ENCODE measurements at places on chromosomes 16 and 17.

DNA sequence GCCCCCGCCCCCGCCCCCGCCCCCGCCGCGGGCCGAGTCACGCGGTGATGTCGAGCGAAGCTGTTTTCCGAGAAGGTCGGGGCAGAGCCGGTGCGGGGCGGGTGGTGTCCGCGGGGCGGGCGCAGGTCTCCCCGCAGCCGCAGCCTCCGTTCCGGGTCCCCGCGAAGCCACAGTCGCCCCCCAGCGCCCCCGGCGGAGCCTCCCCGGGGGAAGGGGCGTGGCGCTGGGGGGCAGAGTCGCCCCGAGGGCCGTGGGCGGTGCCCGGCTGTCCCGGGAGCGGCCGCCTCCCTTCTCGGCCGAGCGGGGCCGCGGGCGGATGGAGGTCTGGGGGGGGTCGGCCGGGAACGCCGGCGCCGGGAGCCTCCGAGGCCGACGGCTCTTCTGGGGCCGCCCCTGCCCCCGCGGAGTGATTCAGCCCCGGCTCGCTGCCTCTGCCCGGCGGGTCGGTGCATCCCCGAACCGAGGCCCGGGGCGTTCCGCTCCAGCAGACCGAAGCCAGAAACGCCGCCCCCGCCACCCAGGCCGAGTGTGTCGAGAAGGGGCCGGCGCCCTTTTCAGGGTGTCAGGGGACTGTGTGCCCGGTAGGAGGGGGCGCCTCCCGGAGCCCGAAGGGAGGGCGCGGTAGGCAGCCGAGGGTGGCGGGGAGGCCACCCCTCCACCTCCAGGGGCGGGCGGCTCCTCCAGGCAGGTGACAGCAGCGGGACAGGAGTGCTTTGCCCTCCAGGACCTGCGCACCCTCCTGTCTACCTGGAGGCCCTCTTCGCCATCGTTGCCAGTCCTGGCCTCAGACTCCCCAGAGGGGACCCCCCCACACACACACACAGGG lies 1.7 kb downstream of the METRNL start:
- H3K27ac ChIP-seq: peak overlapping the region; percentile 86
- H3K36me3 ChIP-seq: no peaks in the 10 kb centered on the region
- no peak for DNase-seq
- peak overlapping the region; percentile 56 for H3K4me3 ChIP-seq

DNA sequence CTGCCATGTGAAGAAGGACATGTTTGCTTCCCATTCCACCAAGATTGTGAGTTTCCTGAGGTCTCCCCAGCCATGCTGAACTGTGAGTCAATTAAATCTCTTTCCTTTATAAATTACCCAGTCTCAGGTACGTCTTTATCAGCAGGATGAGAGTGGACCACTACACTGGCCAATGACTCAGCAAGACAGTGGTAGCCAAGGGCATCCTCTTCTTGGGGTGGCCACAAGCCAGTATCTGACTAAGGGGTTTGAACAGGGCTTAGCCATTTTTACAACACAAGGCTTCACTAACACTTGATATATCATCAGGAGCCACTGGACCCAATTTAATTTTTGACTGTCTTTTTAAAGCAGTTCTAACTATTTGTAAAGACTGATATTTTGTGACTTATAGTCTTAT lies 21.1 kb upstream of the KRT24 start:
- H3K36me3 ChIP-seq: no peaks in the 10 kb centered on the region
- no peaks in the 10 kb centered on the region for H3K4me1 ChIP-seq
- no peak overlapping the region for H3K27ac ChIP-seq
- DNase-seq: no peak
- H3K27me3 ChIP-seq: no peaks in the 10 kb centered on the region
- no peak overlapping the region for H3K4me3 ChIP-seq

- no peak overlapping the region for H3K4me3 ChIP-seq
- H3K27ac ChIP-seq: no peak overlapping the region
- no peaks in the 10 kb centered on the region for H3K36me3 ChIP-seq
Observed at GRCh38 chr17:13989138-13989537, 80.2 kb upstream of the COX10 start.

DNA sequence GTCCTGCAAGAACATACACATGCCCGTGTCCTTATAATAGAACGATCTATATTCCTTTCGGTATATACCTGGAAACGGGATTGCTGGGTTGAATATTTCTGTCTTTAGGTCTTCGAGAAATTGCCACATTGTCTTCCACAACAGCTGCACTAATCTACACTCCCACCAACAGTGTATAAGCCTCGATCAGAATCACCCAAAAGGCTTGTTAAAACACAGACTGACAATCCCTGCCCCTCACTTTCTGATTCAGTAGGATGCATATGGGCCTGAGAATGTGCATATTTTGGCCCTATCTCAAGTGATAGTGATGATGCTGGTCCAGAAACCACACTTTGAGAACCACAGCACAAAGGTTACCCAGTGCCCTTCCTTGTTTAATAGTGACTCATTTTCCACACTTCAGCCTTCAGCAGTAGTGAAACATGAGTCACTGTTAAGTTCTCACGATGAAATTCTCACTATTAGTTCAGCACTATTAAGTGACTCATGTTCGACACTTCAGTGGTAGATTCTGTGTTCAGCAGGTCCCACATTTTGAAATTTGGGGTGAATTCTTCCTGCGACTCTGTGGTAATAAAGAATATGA lies 215.6 kb downstream of the GRIN2A start:
- DNase-seq: no peak
- H3K27ac ChIP-seq: no peak overlapping the region
- no peaks in the 10 kb centered on the region for H3K36me3 ChIP-seq
- H3K27me3 ChIP-seq: no peaks in the 10 kb centered on the region
- H3K4me1 ChIP-seq: no peaks in the 10 kb centered on the region

DNA sequence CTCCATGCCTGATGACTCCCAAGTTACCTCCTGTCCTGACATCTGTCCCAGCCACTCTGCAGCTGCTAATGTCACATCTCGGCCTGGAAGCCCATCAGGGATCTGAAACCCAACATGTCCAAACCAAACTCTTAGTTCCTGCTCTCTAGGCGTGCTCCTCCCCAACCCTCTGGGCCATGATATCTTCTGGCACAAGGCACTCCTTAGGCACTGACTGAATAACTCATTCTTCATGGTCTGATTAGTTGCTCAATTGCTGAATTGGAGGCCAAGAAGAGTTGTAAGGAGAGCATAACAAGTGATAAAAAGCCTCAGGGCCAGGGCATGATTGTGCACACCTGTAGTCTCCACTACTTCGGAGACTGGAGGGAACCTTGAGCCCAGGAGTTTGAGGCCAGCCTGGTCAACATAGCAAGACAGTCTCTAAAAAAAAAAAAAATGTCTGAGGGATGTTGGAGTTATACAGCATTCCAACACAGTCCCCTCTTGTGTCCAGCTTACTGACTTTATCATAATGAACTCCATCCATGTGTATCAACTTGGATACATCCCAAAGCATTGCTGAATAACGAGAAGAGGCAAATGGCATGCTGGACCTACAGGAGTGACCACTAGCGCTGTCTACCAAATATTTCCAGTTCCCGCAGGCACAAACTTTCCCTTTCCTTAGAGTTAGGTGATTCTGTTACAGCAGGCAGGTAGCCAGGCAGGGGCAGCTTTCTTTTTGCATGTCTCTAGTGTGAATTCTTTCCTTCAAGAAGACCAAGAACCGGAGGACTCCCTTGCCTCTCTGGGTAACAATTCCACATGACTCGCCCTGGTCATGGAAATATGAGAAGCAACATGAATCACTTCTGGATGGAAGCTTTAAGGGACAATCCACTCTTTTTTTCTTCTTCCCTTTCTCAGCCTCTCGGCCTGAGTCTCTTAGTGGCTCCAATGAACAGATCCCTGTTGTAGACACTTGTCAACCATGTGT lies 18.1 kb upstream of the SHCBP1 start:
- no peaks in the 10 kb centered on the region for H3K4me1 ChIP-seq
- H3K4me3 ChIP-seq: no peak overlapping the region
- H3K36me3 ChIP-seq: no peaks in the 10 kb centered on the region

- no peaks in the 10 kb centered on the region for H3K27me3 ChIP-seq
- no peak for DNase-seq
- no peaks in the 10 kb centered on the region for H3K36me3 ChIP-seq
- no peak overlapping the region for H3K4me3 ChIP-seq
- H3K4me1 ChIP-seq: peaks cover 15% of the 10 kb centered on the region
Observed at GRCh38 chr17:16473044-16474011, 18.7 kb downstream of the LRRC75A start.

- H3K27ac ChIP-seq: no peak overlapping the region
- H3K36me3 ChIP-seq: no peaks in the 10 kb centered on the region
- H3K4me3 ChIP-seq: no peak overlapping the region
- no peaks in the 10 kb centered on the region for H3K27me3 ChIP-seq
- no peak for DNase-seq
- H3K4me1 ChIP-seq: peaks cover 23% of the 10 kb centered on the region
Observed at GRCh38 chr17:61247439-61247838, 152.2 kb upstream of the TBX2 start.

GRCh38 chr17:31532081-31532480 lies 140.6 kb downstream of the RAB11FIP4 start:
- peaks cover 15% of the 10 kb centered on the region for H3K4me1 ChIP-seq
- no peak overlapping the region for H3K27ac ChIP-seq
- H3K36me3 ChIP-seq: peaks cover 8% of the 10 kb centered on the region
- no peak for DNase-seq
- no peak overlapping the region for H3K4me3 ChIP-seq

DNA sequence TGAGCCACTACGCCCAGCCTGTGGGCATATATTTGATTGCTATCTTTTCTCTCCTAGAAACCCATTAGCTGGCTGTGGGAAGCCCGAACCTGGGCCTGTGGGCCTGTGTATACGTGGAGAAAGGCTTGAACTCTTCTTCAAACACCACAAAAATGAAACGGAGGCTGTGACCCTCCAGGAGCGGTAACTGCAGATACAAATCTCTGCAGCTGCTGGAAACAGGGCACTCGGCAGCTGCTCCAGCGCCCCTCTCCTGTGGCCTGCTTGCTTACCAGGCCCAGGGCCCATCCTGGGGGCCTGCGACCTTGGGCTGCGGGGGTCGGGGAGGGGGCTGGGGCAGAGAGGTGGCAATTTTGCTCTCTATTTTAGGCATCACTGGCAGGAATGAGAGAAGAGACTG lies 28.0 kb upstream of the MTSS2 start:
- no peak for DNase-seq
- H3K27me3 ChIP-seq: no peaks in the 10 kb centered on the region
- no peak overlapping the region for H3K4me3 ChIP-seq
- H3K4me1 ChIP-seq: peaks cover 55% of the 10 kb centered on the region
- no peaks in the 10 kb centered on the region for H3K36me3 ChIP-seq
- H3K27ac ChIP-seq: peak overlapping the region; percentile 85

DNA sequence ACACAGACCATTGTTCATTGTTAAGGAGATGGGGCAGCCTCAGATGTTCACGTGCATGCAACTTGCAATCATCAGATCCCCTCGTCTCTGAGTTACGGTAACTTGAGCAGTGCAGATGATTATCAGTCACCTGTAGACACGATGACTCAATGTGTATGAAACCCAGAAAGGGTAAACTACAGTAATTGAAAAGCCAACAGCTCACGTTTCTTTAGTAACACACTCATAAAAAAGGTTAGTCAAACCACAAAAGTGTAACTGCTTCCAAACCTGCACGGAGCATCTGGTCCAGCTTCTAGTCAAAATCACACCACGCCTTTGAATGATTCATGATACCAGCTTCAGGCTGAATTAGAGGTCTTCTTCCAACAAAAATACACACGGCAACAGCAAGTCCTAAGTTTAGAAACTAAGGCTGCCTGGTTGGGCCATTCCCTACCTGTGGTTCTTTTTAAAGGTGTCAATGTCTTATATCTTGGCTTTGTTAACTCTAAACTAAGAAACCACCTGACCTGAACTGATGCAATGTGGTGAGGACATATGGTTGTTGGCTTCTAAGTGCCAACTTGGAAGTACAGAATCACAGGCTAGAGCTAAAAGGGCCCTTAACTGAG lies 32.3 kb downstream of the GRB7 start:
- DNase-seq: no peak
- no peak overlapping the region for H3K27ac ChIP-seq
- H3K36me3 ChIP-seq: no peaks in the 10 kb centered on the region
- H3K27me3 ChIP-seq: no peaks in the 10 kb centered on the region
- H3K4me1 ChIP-seq: no peaks in the 10 kb centered on the region

DNA sequence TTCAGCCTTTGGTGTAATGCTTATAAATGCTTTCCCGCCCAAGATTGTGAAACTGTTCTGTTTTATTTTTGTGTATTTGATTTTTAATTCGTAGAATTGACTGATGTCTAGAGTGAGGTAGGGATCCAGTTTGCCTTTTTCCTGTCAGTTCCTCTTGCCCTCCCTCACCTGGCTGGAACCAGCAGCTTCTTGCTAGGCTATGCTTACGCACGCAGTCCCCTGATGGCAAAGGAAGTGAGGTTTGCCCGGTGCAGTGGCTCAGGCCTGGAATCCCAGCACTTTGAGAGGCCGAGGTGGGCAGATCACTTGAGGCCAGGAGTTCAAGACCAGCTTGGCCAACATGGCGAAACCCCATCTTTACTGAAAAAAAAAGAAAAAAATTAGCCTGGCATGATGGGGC lies 51.9 kb downstream of the RAB11FIP4 start:
- H3K36me3 ChIP-seq: no peaks in the 10 kb centered on the region
- no peak overlapping the region for H3K4me3 ChIP-seq
- H3K27me3 ChIP-seq: no peaks in the 10 kb centered on the region
- no peaks in the 10 kb centered on the region for H3K4me1 ChIP-seq
- DNase-seq: no peak

DNA sequence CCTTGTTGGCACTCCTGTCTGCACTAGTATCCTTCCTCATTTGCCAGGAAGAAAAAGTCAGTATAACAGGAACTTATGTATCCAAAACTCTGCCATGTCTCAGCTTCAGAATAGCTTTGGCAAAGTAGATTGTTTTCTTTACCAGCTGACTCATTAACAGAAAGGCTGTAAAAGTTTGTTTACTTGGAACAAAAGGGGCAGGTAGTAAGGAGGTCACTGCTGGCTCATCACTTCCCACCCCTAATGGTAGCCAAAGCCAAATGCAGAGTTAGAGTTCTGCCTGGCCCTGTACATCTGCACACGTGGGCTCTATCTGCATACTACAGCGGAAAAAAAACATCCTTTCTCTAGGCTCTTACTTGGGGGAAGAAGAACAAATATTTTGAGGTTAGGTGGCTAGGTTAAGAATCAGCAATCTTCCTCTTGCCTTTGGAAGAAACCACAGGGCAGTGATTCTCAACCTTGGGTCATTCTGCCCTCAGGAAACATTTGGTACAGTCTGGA lies 90.9 kb upstream of the BCAR1 start:
- no peak overlapping the region for H3K4me3 ChIP-seq
- DNase-seq: no peak
- no peaks in the 10 kb centered on the region for H3K27me3 ChIP-seq
- no peaks in the 10 kb centered on the region for H3K36me3 ChIP-seq

DNA sequence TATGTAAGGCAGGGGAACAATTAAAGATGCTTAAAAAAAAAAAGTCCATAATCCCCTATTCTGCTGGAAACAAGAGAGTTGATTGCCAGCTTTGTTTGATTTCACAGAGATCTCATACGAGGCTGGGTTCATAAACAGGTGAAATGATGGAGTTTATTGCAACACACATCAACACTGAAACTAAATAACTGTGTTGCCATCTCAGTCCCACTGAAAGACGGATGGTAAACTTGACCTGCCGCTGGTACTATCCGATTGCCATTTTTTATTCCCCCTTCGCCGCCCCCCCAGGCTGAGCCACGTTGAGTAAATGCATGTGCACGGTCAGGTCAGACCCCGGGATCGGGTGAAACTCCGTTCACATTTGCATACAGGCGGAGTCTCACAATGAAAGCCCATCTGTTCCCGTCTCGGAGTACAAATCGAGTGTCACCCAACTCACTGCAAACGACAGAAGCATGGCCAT lies 119.2 kb downstream of the SKAP1 start:
- no peaks in the 10 kb centered on the region for H3K27me3 ChIP-seq
- H3K4me3 ChIP-seq: no peak overlapping the region
- no peak for DNase-seq
- H3K4me1 ChIP-seq: no peaks in the 10 kb centered on the region

Data from vagina (tissue), 2 donors.